ENCODE measurements at places on chromosomes 6 and 20.
A peak's percentile ranks its signal among the peaks of the same experiment; 100 is the strongest.

GRCh38 chr20:62303340-62304226 is 786 bp downstream of the ADRM1 start:
- no peak for DNase-seq

- DNase-seq = no peak
Observed at GRCh38 chr6:11625302-11625701, 87.8 kb downstream of the TMEM170B start.

DNA sequence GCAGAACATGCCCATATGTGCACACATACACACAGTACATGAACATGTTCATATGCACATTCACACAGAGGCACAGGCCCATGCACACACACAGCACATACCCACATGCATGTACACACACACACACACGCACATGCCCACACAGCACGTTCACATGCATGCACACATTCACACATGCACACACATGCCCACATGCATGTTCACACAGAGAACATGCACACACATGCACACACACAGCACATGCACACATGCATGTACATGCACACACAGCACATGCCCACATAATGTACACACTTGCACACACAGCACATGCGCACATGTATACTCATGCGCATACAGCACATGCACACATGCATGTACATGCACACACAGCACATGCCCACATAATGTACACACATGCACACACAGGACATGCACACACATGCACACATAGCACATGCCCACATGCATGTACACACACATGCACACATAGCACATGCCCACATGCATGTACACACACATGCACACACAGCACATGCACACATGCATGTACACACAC is 25.9 kb downstream of the RNASET2 start:
- no peak for DNase-seq

GRCh38 chr6:152462716-152463115 is 174.4 kb downstream of the SYNE1 start:
- DNase-seq = no peak

DNA sequence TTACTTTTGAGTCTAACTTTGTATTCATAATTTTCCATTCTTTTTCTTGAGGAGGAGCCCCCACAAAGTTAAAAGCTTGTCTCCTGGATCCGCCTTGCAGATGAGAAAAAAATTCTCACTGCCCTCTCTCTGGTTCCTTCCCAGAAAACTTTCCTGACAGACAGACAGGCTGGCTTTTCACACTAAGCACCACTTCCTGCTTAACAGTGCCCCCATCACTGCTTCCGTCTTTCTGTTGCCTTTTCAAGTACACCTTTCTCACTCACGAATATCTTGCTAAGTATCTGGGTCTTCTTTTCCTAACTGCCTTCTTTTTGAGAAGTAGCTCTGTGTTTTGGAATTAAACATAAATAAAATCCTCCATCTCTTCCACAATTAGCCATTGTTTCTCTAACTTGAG is 19.8 kb upstream of the LMBRD1 start:
- no peak for DNase-seq

DNA sequence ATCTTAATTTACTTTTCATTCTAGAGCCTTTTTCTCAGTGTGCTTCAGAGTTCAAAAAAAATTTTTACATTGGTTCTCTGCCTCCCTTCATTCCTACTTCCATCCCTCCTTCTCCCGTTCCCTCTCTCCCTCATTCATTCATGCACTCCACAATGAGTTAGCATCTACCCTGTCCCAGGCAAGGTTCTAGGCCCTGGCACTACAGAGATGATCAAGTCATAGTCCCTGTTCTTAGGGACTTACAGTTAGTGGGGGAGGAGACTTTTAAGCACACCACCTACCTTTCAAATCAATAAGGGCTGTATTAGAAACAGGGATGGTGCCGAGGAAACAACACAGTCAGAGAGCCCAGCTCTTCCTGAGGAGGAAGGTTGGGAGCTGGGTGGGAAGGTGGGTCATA is 40.3 kb downstream of the MAP3K5 start:
- DNase-seq = no peak

GRCh38 chr6:133108419-133108818 is 132.7 kb upstream of the EYA4 start:
- DNase-seq = no peak

DNA sequence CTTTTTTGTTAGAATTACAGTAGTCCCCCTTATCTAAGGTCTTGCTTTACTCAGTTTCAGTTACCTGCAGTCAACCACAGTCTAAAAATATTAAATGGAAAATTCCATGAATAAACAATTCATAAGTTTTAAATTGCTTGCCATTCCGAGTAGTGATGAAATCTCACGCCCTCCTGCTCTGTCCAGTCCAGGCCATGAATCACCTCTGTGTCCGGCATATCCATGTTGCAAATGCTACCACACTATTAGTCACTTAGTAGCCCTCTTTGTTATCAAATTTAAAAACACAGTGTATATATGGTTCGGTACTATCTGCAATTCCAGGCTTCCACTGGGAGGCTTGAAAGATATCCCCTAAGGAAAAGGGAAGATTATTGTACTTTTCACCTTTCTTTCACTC is 164.6 kb upstream of the FAM83B start:
- DNase-seq = no peak

DNA sequence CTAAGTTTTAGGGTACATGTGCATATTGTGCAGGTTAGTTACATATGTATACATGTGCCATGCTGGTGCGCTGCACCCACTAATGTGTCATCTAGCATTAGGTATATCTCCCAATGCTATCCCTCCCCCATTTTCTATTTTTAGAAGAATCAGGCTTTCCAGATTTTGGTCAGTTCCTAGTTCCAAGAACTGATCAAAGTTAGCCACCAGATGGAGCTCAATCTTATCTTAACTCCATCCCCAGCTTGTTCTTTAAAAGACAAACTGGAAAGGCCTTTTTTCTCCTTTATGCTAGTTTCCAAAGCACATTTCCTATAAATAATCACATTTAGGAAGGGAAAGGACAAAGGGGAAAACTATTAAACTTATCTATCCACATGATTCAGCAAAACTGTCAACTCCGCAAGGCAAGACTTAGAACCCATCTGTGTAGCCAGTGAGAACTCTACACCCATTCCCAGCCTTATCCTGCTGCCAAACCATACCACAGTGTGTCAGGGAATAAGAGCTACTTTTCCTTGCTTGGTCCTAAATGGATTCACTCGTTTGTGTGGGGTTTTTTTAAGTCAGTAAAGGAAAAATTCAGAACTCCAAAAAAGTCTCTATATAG is 22.8 kb upstream of the KHDC1 start:
- peak; percentile 35 for DNase-seq

DNA sequence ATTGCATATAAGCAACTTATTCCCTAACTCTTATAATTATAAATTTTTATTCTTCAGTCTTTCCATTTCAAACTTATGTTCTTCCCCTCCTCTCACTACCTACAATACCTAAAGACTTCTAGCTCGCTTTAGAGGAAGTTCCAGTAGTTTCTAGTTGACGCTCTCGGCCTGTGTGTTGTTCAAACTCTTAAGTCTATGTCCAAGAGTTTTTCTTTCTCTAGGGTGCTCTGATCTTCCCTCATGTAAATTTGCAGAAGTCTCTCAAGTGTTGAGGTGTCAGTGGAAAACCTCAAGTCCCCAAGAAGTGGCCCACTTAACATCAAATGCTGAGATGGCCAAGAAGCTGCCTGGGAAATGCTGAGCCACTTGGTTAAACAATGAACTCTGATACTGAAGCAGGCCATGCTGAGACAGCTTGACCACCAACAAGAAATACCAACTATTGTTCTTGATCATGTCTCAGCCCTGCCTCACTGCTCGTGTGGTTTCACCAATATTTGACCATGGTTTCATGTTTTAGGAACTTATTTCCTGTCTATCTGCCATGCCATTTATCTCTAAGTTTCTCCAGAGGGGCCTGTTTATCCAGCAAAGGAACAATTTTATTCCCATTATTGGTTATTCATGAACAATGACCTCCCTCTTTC is 100.9 kb upstream of the TCF21 start:
- no peak for DNase-seq

DNA sequence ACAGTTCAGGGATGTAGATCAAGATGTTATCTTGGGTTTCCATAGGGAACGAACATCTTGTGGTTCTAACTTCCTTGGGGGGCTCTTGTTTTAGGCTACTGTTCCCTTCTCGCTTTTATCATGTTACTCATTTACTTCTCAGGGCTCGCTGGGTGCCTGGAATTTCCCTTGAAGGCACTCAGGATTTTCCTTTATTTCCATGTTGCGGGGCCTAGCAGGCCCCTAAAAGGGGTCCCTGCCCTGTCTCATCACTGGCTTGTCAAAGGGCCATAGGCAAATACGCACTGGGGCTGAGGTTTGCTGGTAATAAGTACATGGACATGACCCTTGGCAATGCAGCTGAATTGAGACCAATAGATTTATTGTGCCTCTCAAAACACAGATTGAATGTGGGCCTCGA is 262.3 kb downstream of the CDH4 start:
- DNase-seq = no peak

DNA sequence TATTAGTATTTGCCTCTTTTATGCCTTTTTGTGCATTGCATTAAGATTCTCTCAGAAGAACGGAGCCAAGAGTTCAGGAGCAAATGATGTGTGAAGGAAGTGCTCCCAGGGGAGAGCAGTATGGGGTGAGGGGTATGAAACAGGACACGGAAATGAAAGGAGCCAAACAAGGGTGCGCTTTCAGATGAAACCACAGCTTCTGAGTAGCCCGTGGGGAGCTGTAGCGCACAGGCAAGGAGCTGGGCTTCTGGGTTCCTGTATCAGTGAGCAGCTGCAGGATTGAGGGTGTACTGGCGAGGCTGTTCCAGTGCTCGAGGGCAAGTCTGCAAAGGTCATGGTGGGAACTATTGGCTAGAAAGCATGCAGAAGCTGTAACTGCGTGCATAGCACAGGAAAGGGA is 25.4 kb downstream of the ANKEF1 start:
- DNase-seq = no peak

- no peak for DNase-seq
Observed at GRCh38 chr6:101178748-101179147, 214.8 kb upstream of the GRIK2 start.

DNA sequence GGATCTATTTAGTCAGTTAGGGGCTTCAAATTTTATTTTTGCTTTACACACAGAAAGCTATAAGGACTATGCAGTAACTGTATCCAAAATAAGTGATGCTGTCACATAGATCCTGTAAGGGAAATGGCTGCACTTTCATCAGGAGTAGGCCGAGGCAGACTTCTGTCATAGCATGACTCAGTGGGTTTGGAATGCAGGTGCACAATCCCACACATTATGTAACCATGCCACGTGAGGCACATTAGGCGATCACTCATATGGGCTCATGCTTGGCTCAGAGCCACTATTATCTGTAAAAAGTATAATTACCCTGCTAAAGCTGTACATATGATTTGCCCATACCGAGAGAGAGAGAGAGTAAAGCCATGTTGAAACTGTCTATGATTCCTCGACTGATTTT is 1189.4 kb upstream of the EYS start:
- DNase-seq = no peak

- DNase-seq = peak; percentile 41
Observed at GRCh38 chr6:10886691-10887502, at the start of gene SYCP2L. TSS of gene SYCP2L (plus strand) at chr6:10887052. CDS start at chr6:10887127, 75 bp downstream.

DNA sequence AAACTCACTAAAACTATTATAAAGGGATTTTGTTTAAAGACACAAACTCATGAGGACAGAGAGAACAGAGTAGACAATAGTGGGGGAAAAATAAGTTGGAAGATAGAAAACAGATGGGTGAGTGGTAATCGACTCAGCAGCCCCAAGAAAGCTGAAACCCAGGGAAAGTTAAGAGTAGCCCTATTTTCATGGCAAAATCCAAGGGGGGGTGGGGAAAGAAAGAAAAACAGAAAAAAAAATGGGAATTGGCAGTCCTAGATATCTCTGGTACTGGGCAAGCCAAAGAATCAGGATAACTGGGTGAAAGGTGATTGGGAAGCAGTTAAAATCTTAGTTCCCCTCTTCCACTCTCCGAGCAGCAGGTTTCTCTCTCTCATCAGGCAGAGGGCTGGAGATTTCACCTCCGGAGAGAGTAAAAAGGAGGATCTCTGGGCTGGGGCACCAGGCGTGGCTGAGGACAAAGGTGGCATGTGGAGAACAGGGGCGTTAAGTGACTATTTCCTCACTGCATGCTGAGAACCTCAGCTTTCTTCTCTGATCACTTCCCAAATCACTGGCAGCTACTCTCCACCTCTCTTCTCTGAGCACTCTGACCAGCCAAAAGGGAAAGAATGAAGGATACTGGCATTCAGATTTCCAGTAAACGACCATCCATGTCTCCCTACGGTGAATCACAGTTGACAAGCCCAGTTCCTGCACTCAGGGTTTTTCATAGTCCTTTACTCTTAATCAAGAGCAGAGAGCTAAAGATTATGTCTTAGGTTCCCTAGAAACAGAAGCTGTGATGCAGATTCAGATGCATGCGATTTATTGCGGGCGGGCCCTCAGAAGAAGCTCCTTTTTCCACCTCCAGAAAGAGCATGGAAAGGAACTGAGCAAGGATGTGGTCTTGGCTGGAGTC is 7.3 kb upstream of the RNF24 start:
- DNase-seq = no peak
